Esophagus squamous epithelium (tissue), 5 donors: ENCODE measurements at places on chromosomes 3 and 15. TPM values are rescaled to one million over a fixed set of nuclear protein-coding genes. Genes with fewer than 3 reads are reported as not detected.

DNA sequence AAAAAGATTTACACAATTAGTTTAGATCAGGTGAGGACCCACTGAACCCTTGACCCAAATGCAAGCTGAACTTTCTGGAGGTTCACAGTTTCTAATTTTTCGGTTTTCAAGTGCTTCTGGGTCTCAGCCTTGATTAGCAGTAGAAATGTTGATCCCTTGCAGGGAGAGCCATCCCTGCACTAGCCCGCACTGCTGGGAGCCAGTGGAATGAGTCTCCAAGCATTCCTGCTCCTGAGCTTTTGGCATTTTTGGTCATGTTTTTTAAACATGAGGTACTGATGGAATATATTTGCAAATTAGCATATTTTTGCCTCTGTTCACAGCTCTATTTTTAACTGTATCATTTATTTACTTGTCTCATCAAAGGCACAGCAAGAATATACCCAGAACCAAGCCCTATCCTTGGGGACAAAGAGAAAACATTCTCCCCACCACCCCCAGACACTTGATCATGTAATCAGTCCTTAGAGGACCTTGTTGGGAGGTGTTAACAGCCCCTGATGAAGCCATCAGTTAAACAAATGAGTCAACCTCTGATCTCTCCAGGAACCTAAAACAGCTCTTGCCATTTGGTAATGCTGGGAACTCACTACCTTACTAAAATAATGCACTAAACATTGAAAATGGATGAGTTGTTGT is 119.0 kb upstream of the CTDSPL start:
- no peak for DNase-seq

DNA sequence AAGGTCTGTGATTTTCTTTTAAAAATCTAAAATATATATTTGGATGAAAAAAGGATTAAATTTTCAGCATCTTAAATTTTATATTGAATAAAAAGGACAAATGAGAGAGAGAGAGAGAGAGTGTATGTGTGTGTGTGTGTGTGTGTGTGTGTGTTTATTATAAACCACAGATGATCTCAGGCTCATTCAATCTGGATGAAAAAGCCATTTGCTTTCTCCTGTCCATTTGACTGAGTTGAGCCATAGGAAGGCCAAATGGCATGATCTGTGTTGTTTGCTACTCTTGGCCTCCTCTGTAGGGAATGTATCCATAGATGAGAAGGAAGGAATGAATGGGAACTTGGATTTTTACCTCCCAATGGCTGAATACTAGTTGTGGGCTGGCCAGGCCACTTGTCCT is 92.5 kb upstream of the MEX3B start:
- DNase-seq, result no peak

- no peak for DNase-seq
Measured at GRCh38 chr3:61008153-61008997, 242.9 kb downstream of the FHIT start.

DNA sequence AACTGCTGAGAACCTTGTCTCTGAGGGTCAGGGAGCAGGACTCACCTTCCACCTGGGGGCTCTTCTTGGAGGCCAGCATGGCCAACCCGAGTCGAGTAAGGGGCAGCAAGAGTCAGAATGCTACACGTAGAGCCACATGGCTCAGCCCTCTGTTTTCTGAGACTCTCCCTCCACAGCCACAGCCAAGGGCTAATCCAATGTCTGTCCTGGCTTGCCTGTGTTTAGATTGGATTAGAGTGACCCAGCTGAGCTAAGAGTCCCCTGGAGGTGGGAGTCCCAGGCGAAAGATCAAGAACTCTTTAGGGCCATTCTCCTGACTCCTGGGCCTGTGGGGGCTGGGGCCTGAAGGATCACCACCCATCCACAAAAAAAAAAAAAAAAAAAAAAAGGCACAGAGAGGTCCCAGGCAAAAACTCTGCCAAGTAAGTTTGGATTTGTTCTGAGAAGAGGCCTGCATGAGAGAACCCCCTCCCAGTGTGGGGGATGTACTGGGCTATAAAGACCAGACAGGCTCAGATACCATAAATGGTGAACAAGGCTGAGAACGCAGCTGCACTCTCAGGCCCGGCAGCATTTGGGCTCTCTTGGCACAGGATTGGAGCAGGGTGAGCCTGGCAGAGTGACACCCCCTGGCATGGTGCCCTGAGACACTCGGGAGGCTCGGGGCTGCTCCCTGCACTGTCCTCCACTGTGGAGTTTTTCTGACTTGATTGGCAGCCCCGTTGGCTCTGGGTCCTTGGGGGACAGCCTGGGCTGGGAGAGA is 88.0 kb upstream of the OSBPL11 start:
- DNase-seq, result no peak

STXBP5L gene
- 1.9 TPM for total RNA-seq

CLRN1 gene
- not detected for total RNA-seq

GRCh38 chr3:128060473-128061381 is 8.5 kb downstream of the SEC61A1 start:
- DNase-seq, result no peak

GRCh38 chr15:39128746-39129145 is 452.1 kb upstream of the THBS1 start:
- no peak for DNase-seq

DNA sequence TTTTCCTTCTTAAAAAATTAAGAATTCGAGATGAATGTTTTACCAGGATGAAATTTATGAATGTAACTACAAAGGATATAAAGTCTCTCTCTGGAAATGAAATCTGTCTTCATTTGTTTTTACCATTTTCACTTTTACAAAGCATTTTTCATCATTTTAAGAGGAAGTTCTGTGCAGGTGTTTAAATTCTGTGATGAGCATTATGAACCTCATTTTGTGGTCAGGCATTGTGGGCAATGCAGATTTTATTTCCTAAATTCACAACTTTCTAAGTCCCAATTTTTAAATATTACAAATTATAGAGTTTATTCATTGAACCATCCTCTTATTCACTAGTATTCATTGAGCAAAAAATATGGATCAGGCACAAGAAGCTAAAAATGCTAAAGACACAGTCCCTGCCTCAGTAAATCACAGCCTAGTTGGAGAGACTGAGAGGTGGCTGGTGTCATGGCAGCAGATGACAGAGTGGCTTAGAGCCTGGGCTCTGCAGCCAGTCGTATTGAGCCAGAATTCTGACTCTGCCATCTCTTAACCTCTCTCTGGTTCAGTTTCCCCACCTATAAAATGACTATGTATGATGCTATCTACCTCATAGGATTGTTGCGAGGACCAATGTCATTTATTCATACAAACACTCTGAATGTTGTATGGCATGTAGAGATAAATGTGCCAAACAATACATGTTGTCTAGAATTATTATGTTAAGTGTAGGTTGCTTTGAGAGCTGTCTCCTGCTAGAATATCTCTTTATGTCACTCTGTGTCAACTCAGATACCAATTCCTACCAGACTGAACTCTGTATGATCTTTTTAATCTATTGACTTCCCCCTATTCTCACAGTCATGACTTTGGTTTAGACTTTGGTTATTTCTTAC is 7.5 kb upstream of the TGFBR2 start:
- no peak for DNase-seq

DNA sequence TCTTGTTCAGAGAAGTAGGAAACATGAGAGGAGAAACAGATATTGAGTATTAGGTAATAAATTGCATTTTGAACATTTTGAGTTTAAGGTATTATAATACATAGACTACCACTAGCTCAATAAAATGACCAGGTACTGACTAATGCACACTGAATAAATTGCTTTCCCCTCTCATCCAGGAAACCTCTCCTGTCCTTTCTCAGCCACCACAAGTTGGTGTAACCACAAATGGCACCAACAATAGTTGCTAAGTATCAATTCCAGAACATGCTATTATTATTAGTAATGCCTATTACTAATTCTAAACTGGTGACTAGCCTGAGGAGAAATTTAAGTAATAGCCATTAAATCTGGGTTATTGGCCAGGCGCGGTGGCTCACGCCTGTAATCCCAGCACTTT is 47.3 kb upstream of the XRN1 start:
- no peak for DNase-seq

DNA sequence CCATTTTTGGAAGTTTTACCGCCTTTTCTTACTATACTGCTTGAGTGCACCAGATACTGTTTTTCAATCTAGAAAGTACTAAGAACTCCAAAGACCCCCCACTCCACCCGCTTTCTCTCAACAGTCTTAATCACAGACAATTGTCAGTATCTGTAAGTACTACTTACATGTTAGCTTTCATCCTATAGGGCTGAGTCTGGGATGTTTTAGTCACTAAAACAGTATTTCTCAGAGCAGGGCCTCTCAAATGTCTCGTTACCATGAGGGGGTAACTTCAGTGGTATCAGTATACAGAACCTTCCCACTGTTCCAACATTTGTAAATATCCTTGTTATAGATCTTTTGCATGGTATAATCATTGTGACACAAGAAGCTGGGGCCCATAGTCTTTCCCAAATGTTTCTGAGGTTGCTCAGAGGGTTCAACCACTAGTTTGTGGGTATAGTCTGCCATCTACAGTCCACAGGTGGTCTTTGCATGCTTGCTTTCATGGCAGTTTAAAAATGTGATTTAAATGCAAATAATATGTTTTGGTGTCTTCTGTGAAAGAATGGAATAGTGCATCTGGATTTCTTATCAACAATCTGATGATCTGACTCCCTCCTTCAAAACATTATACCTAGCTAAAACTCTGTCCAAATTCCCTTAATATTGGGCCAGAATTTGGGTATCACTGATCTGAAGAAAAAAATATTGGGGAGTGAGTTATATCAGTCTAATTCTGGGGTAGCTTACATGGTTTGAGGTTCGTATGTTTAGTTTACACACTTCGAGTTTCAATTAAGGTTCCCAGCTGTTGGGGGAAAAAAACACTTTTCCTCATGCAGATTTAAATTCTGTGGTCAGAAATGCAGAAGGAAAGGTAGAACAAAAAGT is 18.0 kb upstream of the DNAJC13 start:
- no peak for DNase-seq

OXTR gene
- total RNA-seq, result 4.7 TPM

GRCh38 chr3:184129012-184129411 is 6.1 kb upstream of the EIF2B5 start:
- no peak for DNase-seq

GRCh38 chr3:128468285-128468790 is 1.6 kb upstream of the DNAJB8 start:
- no peak for DNase-seq

- DNase-seq, result no peak
Measured at GRCh38 chr3:194572143-194572789, 61.0 kb downstream of the TMEM44 start.

- no peak for DNase-seq
Measured at GRCh38 chr3:62688050-62688449, 187.2 kb downstream of the CADPS start.

DNA sequence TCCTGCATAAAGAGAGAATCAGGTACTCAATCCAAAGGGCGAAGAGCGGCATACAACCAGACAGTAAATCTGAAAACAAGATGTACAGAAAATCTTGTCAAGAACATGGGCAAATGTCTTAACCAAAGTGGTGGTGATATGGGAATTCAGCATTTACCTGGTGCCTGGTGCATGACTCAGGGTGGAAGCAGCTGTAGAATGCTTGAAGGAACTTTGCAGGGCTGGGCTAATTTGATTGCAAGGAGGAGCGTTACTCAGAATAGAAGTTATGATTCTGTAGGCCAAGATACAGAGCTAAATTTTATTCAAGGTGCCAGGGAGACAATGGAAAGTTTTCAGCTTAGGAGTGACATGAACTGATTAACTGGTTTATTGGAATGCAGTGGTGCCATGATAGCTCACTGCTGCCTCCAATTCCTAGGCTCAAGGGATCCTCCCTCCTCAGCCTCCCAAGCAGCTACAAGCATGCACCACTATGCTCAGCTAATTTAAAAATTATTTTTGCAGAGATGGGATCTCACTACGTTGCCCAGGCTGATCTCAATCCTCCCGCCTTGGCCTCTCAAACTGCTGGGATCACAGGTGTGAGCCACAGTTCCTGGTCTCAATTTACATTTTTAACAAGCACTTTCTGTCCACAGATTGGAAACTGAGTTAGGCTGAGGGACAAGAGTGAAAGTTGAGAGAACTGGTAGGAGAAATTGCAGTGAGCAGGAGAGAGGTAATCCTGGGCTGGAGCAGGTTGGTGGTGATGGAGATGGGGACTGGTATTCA is 91.5 kb upstream of the TBC1D5 start:
- DNase-seq, result no peak

DNA sequence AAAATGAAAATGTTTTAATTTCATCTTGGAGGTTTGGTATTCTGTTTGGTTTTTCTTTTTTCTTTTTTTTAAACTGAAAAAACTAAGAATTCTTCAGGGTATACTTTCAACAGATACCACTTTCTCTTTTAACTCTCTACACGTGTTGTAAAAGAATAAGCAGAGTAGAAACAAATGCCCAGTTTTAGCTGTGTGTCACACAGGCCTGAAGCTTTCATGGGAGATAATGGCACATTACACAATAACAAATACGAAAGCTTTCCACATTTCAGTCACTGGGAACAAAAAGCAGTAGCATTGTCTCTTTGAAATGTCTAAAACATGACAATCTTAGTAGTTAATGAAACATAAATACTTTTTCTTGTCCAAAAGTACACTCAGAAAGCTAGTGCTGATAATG is 818.5 kb downstream of the TBL1XR1 start:
- DNase-seq, result no peak

DNA sequence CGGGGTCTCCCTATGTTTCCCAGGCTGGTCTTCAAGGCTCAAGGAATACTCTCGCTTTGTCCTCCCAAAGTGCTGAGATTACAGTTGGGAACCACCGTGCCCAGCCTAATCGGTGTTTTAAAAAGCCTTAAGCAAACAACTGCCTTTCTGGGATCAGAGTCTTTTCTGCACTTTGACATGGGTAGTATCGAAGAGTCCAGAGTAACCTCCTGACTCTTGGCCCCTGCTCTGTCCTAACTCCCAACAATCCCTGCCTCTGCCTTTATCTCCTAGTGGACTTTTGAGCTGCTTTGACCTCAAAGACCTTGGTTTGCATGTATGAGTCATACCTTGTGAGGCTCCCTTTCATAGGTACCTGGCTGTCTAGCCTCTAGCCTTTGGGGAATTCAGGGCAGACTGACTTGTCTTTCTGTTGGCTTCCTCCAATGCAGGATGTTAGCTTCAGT is 21.0 kb upstream of the HACD2 start:
- DNase-seq, result no peak

GRCh38 chr3:152127058-152127457 is 141.7 kb upstream of the MBNL1 start:
- DNase-seq, result no peak

DNA sequence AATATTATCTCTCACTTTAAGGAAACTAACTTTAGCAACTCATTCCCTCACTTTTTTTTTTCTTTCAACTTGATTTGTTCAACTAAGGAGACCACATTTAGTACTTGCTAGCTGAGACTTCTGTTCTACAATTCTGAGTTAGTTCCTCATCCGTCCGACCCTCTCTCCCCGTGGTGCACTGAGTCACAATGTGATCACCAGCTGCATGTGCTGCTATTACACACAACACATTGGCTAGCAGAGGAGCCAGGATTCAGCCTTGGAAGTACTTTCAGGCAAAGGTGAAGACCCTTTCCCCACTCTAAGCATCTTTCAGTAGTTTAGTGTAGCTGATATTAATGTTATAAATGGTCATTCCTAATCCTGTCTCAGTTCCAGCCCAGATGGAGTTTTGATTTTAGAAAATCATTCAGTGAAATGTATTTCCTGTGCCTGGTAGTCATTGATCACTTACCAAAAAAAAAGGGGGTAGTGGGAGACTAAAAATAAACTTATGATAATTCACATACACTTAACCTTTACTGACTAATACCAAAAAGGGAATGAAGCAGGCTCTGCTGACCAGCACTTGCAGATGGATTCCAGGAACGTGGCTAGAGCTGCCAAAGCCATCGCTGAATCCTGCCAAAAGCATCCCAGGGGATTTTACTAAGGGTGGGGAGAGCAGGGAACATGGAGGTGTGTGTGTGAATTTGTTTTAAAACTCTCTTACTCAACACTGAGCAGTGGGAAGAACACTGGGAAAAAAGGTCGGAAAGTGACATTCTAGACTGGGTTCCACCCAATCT is 424.8 kb downstream of the LPP start:
- no peak for DNase-seq
